ENCODE measurements at places on chromosomes 7 and 10.

GRCh38 chr10:16381083-16381482 lies 55.7 kb upstream of the PTER start:
- DNase-seq: peak; percentile 39

DNA sequence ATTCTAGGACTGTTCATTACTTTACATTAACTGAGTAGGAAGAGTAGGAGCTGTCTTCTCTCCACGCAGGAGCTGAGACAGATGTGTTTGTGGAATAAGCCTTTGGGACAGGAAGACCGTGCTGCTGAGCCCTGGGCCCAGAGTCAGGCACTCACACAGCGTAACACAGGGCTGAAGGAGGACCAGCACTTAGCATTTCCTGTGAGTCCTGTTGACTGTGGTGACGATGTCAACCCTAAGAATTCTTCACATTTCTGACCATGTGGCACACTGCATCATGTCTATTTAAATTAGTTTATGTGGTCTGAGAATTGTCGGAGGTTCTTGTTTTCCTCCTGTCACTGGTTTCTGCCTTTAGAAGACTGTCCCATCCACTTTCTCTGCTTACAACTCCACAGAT lies 117.2 kb downstream of the PIP4K2A start:
- no peak for DNase-seq

GRCh38 chr10:71448146-71448545 lies 51.4 kb downstream of the CDH23 start:
- no peak for DNase-seq

GRCh38 chr7:70466725-70467364 lies 665.1 kb upstream of the GALNT17 start:
- DNase-seq: peak; percentile 77

DNA sequence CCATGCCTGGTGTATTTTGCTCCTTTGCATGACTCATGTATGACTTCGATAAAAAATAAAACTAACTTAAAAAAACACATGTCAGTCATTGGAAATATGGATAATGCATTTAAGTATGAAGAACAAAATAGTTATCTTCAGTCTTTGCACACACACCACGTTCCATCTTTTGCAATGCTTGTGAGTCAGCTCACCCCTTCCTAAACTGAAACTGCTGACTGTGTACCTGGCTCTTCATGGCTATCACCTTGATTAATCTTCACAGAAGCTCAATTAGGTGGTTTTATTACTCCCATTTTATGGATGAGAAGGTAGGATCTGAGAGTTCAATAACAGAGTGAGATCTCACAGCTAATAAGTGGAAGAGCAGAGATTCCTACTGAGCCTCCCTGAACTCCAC lies 79.5 kb downstream of the CARD11 start:
- no peak for DNase-seq

GRCh38 chr10:116654816-116655215 lies 34.1 kb downstream of the PNLIPRP2 start:
- no peak for DNase-seq

- DNase-seq: no peak
These were observed 1.4 kb upstream of the ZYX start for GRCh38 chr7:143379611-143380259.

DNA sequence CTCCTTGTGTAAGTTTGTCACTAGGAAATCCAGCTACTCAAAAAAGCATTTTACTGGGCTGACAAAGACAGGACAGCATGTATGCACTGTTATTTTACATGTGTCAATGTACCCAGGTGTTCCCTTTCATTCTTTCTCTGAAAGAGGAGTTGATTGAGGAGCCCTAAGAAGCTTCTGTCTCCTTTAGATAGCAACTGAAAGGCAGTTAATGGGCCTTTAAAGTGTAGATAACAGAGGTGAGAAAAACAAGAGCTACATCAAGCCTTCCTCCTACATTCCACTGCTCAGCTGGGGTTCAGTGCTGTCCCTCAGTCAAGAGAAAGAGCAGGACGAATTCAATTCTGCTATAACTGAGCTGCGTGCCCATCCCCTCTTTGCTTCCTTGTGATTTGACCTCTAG lies 12.8 kb upstream of the WIPF3 start:
- DNase-seq: no peak

DNA sequence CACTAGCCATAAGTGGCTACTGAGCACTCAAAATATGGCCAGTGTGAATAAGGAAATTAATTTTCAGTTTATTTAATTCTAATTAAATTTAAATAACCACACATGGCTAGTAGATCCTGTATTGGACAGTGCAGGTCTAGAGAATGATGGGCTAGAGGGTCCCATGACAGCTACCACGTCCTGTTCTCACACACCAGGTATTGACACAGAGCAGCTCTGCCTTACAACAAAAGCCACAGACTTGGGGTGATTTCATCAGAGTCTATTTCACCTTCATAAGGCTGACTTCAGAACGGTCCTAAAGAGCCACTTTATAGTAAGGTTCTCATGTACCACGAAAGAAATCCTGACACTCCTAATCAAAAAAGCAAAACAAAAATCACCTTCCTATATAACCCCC lies 111.3 kb downstream of the UBE2H start:
- no peak for DNase-seq

- DNase-seq: no peak
These were observed 747.3 kb downstream of the LRMDA start for GRCh38 chr10:76178532-76179292.

DNA sequence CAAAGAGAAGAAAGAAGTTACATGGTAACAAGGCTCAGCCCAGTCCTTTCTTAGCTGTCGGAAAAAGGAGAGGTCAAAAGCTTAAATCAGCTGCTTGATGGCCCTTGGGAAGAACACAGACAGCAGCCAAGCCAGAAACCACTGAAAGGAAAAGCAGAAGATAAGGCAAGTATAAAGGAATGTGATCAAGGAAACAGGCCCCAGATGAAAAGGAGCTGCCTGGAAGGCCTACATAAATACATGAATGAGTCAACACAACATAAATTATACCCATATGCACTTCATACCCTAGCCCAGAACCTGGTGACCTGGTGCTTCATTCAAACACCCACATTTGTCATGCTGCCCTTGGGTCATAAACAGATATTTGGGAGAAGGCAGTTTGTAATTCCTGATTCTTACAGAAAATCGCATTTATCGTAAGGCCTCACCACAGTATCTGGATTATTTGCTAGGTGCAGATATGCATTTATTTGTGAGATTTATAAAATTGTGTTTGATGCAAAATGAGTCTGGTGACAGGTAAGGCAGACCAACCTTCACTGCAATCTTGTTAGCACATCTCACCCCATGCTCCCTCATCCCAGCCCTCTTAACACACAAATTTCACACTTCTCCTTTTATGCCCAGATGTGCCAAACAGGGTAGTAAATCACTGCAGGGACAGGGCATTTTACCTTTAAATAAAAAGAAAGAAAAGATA lies 94.9 kb upstream of the KCNIP2 start:
- peak; percentile 33 for DNase-seq

GRCh38 chr10:15606377-15606776 lies 113.3 kb downstream of the ITGA8 start:
- DNase-seq: no peak

GRCh38 chr7:51340029-51340838 lies 23.6 kb upstream of the COBL start:
- peak; percentile 64 for DNase-seq

GRCh38 chr7:128831994-128832879 lies 2.0 kb downstream of the FLNC start:
- no peak for DNase-seq

DNA sequence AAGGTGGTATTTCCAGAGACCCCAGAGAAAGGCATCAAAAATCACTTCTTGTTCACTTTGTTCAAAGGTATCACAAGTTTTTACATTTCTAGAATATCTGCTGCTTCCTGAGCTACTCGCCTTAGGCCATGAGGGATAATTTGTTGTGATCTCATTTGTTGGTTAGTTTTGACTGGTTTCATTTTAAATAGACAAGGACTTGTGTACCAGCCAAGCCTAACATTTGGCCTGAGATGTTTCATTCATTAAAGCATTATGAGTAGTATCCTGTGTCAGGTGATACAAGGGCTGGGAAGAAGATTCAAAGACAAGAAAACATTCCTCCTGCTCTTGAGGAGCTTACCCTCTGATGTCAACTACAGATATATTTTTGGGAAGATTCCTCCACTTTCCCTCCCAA lies 170.3 kb upstream of the FAM171A1 start:
- DNase-seq: no peak

Measured in LoVo (cell line).